ENCODE measurements at places on chromosomes 1 and 21.

DNA sequence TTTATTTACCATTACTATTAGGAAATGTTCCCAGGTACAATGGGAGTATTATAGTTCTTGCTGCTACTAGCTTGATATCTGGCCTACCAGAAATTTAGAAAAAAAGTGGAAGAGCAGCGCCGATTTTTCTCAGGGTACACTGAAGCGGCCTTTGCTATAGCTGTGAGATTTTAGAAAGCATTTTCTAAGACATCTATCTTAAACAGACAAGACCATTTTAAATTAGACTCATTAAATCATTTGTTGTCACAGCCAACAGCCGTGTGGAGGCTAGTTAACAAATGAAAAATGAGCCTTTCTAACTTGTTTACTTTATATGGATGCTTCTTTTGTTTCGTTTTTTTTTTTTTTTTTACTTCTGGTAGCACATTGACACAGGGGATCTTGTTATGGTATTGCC, 183.2 kb upstream of the ZRANB2 start:
- no peak for DNase-seq

DNA sequence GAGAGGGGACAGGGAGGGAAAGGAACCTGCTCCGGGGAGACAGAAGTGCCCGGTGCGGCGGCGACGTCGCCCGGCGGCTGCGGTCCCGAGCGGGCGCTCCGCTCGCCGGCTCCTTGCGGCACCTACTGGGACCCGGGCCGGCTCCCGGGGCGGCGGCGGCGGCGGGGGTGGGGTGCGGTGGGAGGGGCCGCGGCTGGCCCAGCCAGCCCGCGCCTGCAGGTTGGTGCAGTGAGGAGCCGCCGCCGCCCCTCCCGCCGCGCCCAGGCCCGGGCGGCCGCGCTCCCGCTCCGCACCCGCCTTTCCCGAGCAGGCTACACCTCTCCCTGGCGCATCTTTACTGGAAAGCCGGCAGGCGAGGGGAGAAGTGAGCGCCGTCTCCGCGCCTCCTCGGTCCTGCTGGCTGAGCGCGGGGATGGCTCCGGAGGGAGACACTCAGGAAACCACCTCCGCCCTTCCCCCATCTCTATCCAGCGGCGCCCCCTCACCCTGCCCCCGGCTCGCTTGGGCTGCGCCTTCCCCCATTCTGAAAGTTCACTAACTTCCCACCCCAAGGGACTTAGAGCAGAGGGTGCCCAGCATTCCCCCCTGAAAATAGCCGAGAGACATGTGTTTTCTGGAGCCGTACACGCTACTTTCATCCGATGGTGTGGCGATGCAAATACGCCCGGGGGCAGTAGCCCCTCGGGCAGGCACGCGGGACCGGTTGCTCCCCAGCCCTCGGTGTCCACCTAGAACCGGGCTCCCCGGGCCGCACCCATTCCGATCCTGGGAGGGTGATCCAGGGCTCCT, at the start of gene PLD5:
Gene PLD5 (minus strand): TSS at position 127 of the 789 bp plus-strand sequence.
- DNase-seq, result no peak

DNA sequence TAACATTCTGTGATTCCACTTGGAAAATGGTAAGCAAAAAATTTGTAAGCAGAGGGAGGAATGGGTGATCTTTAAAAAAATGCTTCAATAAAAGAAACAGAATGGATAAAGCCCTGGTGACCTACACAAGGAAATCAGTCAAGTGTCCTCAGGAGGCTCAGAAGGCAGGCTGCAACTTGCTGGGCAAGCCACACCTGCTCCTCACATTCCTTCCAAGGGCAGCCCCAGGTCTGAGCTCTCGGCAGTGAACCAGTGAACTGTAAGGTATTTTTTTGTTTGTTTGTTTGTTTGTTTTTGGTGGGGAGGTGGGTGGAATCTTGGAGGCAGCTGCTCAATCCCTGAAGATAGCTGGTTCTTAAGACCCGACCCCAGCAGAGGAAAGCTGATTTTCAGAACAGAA, 4.4 kb downstream of the TACSTD2 start:
- no peak for DNase-seq

DNA sequence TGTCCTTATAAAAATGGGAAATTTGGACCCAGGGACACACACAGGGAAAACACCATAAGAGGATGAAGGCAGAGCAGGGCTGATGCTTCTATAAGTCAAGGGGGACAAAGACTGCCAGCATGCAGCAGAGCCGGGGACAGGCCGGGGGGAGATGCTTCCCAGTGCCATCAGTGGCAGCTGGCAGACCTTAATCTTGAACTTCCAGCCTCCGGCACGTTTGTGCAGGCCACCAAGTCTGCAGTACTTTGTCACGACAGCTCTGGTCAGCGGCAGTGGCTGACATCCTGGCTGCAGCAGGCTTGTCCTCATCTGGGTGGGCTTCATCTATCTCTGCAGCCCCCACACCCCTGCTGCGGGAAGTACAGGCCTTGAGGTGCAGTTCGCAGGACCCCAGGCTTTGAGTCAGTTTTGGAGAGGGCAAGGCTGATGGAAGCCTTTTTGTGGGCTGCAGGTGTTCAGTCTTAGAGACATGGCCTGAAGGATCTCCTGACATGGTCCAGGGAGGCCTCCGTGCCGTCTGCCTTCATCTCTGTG, 186.0 kb downstream of the DYRK1A start:
- DNase-seq, result no peak

DNA sequence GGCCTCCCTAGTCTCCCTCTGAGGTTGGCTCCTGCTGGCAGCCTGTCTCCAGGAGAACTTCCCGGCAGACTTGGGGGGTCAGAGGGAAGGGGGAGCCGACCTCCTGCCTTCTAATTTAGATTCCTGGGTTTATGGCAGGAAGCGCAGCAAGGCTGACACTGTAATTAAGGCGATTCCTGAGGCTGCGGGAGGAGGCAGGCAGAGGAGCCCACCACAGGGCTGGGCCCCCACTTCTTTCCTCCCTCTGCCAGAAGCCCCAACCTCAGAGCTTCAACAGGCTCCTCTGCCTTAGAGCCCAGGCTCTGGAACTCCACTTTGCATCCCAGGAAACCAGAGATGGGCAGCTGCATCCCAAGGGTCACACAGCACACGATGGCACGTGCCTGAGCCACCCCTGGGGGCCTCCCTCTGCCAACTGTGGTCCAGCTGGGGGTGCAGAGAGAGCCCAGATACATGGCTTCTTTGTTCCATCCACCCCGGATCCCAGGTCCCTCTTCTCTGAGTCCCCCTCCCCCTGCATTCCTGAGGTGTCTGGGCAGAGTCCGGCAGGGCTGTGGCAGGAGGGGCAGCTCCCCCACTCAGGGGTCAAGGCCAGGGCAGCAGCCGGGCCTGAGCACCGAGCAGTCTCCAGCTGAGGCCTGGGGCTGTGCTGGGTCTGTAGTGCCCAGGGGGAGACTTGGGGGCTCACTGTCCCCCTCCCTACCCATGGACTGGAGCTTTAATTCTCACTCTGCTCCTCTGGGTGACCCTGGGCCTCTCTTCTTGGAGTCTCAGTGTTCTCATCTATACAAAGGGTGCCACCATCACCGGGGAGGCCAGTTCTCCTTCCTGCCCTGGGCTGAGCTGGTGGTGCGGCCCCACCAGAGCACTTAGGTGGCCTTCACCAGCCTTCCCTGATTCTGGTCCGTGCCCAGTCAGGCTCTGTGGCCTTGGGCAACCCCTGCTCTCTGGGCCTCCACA, 39.4 kb upstream of the FAM131C start:
- DNase-seq, result no peak

DNA sequence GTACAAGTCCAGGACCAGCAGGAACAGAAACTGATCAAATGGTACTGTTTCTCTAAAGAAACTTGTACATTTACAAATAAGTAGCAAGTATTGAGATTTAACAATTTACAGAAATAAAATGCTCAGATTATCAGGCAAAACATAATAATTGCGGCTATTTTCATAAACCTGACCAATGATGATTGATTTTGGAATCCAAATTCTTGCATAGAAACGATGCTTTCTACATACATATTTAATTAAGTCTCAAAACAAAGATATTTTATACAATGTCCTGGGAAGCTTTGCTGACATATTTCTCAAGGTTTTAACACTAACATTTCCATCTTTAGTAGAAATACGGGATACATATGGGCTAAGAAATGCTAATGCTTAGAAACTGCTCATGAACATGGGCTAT, 157.1 kb downstream of the VAV3 start:
- DNase-seq, result no peak

- no peak for DNase-seq
Observed at GRCh38 chr1:31761883-31762282, 2.3 kb downstream of the ADGRB2 start.

DNA sequence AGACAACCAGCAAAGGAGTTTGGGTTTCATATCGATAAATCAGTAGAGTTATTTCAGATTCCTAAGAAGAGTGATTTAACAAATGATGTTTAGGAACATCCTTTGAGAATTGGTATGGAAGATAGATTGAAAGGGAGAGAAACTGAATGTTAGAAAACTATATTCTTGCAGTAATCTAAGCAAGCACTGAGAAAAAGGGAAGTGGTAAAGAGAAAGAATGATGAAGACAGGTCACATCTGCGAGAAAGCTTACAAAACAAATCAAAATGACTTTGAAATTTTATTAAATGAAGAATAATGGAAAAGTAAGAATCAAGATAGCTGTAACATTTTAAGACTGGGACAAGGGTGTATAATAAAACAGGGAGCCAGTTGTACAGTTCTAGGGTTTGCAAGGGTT, 177.0 kb downstream of the HS2ST1 start:
- no peak for DNase-seq

DNA sequence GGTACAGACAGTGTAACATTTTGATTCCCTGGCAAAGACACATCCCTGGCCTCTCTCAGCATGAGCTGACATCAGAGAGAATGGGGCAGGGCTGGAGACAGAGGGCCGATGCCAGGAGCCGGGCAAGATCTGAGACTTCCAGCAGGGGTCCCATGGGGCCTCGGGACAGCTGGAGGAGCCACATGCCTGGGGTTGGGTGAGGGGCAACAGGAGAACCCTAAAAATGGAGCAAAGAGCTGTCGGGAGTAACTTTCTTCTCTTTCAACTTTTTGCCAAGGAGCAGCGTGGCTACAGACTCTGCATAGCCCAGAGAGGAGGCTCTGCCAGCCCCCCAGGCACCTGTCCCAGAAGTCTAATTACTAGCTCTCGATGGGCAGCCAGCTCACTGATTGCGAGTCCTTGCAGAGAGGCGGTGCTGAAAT, 130.8 kb downstream of the LACTBL1 start:
- DNase-seq, result no peak

GRCh38 chr1:50651476-50652263, 228.4 kb upstream of the DMRTA2 start:
- no peak for DNase-seq

- DNase-seq, result no peak
Observed at GRCh38 chr21:26405735-26406361, 167.2 kb downstream of the CYYR1 start.

GRCh38 chr1:221981461-221981860, 239.6 kb upstream of the DUSP10 start:
- no peak for DNase-seq

DNA sequence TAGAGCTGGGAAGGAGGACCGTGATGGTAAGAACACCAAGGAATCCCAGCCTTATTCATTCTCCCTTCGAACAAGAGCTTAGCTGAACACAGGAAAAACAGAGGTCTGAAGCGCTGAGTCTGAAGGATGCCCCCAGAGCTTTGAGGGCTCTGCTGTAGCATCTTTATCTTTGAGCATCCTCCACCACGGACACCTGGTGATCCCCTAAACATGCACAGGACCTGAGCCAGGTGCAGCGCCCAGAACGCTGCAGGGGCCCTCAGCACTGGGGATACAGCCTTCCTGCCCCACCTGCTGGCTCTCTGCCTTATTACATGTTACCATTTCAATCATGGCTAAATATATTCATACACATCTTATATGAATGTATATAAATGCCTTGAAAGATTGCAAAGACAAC, 7.7 kb upstream of the GPATCH4 start:
- DNase-seq, result peak; percentile 30

- DNase-seq, result no peak
Observed at GRCh38 chr21:23162198-23162946, 2164.2 kb downstream of the NCAM2 start.

- DNase-seq, result peak; percentile 27
Observed at GRCh38 chr1:233294913-233295236, 650 bp downstream of the PCNX2 start.

DNA sequence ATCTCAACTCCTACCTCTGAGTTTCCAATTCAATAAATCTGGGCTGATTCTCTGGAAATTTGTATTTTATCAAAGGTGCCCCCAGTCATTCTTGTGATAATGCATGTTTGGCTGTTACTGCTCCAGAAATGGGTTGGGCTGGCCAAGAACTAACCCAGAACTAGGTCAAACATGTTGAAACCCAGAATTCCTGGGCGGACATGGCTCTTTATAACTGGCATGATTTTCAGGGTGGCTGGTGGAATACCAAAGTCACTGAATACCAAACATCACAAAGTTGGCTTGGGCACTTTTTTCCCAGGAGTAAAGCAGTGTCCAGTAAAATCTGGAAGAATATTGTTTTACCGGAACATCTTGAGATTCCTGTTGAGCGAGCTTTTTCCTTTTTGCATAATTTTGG, 89.4 kb upstream of the S1PR1 start:
- DNase-seq, result no peak

GRCh38 chr1:96072021-96072420, 649.6 kb upstream of the PTBP2 start:
- DNase-seq, result no peak

- no peak for DNase-seq
Observed at GRCh38 chr1:10678852-10679251, 117.6 kb downstream of the CASZ1 start.

- DNase-seq, result no peak
Observed at GRCh38 chr1:90798344-90798743, 81.2 kb upstream of the BARHL2 start.

DNA sequence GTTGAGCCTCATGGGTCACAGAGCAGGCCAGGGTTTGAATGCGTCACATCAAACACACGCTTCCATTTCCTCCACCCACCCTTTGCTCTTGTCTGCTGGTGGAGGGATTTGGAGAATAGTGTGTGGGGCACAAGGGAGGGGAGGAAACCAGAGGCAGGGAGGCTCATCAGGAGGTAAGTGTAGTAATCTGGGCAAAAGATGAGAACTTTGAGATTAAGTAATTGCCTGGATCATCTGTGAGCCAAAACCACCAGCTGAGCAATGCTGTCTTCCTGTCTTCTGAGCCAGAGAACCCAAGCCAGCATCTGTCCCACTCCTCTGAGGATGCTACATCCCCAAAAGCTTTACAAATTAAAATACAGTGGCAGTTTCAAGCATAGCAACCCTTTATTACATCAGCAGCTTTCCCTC, 45.2 kb downstream of the C8B start:
- DNase-seq, result no peak

GRCh38 chr1:1543706-1544099, 3.3 kb upstream of the TMEM240 start:
- no peak for DNase-seq

GRCh38 chr1:173406783-173407230, 70.3 kb upstream of the PRDX6 start:
- no peak for DNase-seq

- DNase-seq, result no peak
Observed at GRCh38 chr1:160108888-160109662, 6.5 kb upstream of the ATP1A2 start.

DNA sequence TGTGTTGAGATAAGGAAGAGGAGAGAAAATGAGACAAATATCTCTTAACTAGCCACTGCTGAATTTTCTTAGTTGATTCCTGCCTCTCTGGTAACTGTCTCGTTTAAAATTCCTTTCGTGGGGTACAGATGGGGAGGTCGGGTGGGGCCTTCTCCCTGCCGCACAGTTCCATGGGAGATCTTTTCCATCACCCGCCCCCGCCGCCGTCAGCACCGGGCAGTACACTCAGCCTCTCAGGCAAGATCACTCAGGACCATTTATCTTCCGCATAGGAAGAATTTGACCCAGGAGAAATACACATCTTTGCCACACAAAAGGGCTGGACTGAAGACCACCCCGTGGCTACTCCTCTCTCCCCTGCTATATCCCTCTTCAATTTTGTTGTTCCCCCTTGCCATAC, 2.3 kb upstream of the VPS26C start:
- DNase-seq, result no peak

GRCh38 chr21:41349126-41349525, 12.7 kb upstream of the MX2 start:
- no peak for DNase-seq
